Neural progenitor cell (in vitro differentiated cells): ENCODE measurements at places on chromosomes 7 and 10. TPM values are rescaled to one million over a fixed set of nuclear protein-coding genes. Genes with fewer than 3 reads are reported as not detected.

GRCh38 chr7:28297801-28298459 lies 114.4 kb upstream of the CREB5 start:
- H3K27me3 ChIP-seq = no peaks in the 10 kb centered on the region
- H3K4me1 ChIP-seq = no peaks in the 10 kb centered on the region
- no peak overlapping the region for H3K4me3 ChIP-seq

DNA sequence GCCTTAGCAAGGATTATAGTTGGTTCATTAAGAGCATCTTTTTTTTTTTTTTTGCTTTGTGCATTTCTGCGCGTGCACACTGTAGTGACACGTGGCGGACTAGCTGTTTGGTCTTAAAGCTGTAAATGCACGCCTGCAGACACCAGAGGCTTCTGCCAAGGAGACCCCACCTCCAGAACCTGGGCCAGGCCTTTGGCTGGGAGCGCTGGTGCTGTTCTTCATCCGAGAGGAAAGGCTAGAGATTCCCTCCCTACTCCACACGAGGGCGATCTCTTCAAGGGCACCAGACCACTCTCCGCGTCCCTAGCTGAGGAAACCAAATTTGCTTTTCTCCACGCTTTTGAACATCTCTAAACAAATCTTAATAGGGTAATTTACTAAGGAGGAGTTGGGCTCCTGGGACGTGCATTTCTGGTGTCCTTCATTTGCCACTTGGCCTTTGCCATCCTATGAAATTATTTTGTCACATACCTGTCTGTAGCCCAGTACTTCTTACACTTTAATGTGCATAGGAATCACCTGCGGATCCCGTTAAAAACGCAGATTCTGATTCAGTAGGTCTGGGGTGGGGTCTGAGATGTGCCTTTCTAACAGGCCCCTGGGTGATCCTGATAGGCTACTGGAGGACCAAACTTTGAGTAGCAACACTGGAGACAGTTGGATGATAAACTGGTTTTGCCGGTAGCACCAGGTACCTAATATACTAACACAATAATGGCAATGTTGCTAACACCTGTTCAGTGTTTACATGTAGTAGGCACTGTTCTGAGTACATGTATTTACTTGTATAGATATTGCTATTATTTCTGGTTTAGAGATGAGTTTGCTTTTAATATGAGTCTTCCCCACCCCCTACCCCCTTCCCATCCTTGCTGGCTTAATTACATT lies 1.3 kb upstream of the SLC26A5 start:
- DNase-seq = peak; percentile 81
- no peak overlapping the region for H3K4me3 ChIP-seq
- H3K27me3 ChIP-seq = peaks cover 73% of the 10 kb centered on the region
- H3K27ac ChIP-seq = no peak overlapping the region
- H3K4me1 ChIP-seq = peaks cover 11% of the 10 kb centered on the region
- no peaks in the 10 kb centered on the region for H3K36me3 ChIP-seq

DNA sequence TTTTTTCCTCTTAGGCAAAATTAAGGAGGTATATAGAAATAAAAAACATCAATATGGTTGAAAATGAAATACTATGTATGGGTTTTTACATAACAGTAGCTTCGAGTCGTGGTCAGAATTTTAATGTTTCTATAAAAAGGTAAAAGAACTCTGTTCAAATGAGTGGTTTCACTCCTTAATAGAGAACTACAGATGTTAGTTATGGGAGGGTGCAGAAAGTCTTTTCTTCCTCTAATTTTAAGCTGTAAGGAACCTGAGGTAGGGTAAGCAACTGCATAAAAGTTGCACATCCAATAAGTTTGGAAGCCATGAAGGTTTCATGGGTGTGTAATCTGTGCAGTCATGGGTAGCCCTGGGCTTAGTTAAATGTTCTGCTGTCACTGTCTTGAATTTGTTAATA lies 141.3 kb downstream of the SUGCT start:
- H3K27me3 ChIP-seq = no peaks in the 10 kb centered on the region
- H3K36me3 ChIP-seq = no peaks in the 10 kb centered on the region
- no peaks in the 10 kb centered on the region for H3K4me1 ChIP-seq

Gene HOXA11
- not detected in 2 replicates for total RNA-seq

Gene ELFN1
- 2.2 and 13.6 TPM in 2 replicates for total RNA-seq

Gene CALHM1
- total RNA-seq = 0.06 TPM in 1 of 2 replicates, not detected in the other

Gene CNOT4
- 19.1 and 21.4 TPM in 2 replicates for total RNA-seq

Gene PIP
- total RNA-seq = not detected in 2 replicates
